Stimulated activated CD8-positive, alpha-beta memory T cell treated with anti-CD3 and anti-CD28 coated beads, Interleukin-7, amount 100 ng/mL, for 4 hours (primary cell): ENCODE measurements at places on chromosomes 12 and 14.

DNA sequence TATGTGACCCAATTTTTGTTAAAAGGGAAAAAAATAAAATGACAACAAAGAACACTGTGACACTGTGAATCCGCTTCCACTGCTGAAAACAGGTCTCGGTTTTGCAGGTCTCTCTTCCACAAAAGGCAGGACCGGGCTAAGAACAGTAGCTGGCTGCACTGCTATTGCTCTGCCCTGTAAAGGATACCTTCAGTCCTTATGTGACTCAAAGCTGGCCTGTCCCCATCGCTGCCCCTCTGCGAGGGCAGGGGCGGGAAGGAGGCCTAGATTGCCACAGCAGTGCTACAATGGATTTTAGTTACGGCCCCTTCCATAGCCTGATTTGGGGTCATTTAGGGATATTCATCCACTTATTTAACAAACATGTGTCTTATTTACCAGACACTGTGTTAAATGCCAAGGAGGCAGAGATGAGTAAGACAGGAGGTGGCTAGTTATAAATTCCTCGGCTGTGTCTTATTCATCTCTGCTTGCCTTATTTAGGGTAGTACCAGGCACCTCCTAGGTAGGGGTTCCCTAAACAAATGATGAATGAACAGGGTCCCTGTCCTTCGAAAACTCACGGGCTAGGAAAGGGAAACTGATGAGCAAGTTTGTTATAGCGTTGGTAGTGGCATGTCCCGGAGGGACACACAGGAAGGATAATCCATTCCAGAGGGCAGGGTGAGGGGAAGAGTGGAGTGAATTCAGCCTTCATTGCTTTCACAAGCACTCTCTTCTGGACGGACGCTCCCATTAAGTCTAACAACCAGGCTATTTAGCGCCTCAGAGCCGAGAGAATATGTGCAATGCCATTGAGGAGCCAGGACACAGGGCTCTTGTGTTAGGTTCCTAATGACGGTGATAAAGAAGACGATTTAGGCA, 73.3 kb downstream of the EID3 start:
- DNase-seq, result no peak

GRCh38 chr12:88945051-88945732, 364.9 kb upstream of the KITLG start:
- DNase-seq, result no peak

GRCh38 chr12:28993720-28994119, 155.4 kb upstream of the FAR2 start:
- no peak for DNase-seq

- DNase-seq, result no peak
Observed at GRCh38 chr14:100472094-100472455, 115.1 kb downstream of the BEGAIN start.

DNA sequence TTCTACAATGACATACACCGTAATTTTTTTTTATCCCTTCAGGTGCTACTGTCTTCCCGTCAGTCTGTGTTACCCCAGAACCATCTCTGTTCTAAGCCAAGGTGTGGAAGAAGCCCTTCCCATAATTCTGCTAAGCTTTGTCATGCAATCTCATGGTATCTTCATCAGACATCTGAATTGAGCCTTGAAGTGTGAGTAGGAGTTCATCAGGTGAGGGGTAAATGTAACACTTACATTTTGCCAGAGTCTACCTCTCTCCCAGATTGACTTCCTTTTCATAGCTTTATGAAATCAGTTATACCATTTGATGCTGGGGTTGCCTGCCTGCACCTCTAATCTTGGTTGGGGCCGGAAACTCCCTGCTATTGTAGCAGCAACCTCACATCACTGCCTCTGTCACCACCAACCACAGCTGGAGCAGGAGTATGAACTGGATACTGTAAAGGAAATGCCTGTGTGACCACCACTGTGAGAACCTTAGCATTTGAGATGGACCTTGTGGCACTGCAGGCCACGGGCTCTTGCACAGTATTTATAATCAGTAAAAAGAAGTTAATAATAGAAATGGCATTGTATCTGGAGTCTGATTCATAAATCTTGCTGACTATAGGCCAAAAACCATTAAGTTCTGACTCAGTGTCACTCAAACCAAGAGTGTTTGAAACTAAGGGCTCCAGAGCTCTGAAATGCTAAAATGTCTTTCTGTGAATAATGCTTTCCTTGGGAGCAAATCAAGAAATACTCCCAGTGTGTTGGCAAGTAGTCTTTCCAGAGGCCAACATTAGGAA, 58.7 kb upstream of the STK38L start:
- no peak for DNase-seq

- no peak for DNase-seq
Observed at GRCh38 chr14:101096551-101096950, 193.0 kb upstream of the RTL1 start.

DNA sequence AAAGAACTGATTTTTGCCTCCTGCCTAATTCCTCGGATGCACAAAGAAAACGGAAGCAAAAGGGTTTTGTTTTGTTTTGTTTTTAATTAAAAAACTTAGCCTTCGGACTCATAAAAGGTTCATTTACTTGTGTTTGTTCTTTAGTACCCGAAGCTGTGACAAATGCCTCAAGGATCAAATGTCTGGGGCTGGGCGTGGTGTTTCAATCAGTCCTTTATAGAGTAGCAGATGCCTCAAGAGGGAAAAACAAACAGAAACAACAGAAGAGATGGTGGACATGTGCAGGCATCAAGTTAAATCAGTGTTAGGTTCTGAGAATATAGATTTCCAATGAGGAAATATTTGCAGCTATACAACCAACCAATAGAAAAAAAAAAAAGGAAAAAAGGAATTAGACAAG, 1.6 kb upstream of the WIF1 start:
- DNase-seq, result no peak

GRCh38 chr12:101666052-101666728, 31.2 kb upstream of the CHPT1 start:
- no peak for DNase-seq

DNA sequence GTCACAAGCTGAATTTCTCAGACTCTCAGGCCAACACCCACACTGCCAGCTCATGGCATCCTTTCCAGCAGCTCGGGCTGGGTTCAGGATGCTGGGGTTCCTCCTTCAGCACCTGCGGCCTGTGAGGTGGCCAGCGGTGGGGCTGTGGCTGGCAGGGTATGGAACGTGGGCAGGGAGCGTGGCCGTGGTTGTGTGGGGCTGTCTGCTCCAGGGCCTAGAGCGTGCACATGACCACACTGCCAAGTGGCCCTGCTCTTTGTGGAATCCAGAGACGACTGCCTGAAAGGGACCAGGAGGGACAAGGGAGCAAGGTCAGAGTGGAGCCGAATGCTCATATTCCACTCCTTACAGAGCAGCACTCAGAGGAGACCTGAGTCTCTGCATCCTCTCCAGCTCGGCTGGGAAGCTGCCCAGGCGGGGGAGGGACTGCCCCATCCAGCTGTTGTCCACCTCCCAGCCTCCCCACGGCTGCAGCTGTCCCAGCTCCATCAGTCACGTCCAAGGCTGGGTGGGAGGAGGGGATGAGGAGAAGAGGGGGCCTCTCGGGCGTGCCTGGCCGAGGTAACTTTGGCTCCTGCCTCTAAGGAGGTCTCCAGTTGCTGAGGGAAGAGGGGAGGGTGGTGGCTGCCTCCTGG, 71.3 kb downstream of the TSPAN9 start:
- DNase-seq, result no peak

- no peak for DNase-seq
Observed at GRCh38 chr12:53561590-53561953, 54.3 kb upstream of the NPFF start.

DNA sequence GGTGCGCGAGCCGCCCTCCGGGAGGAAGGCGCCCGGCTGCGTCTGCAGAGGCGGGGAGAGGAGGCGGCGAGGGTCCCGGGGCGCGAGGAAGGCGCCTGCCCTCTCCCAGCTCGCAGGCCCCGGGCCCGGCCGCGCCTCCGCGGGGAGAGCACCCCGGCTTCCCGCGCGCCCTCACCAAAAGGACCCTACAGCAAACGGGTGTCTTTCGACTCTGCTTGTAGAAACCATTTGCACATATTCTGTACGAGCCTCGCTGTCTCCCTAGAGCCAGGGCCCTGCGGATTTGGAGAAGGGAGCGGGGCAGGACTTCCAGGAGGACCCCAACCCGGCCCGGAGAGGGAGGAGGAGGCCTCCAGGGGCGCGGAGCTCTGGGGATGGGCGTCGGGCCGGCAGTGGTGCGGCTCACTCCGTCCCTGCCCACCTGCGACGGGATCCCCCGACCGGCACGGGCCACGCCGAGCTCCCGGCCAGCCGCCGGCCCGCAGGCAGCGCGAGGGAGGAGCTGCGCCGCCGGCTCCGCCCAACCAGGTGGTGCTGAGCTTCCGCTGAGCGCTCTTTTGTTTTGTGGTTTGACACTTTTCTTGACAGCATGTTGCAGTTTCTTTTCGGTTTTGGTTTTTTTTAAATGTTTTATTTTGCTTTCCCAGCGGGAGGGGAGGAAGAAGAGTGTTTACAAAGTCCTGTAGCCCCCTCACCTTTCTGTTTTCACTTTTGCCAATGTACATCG, 103.3 kb upstream of the FKBP4 start:
- DNase-seq, result peak; percentile 39

DNA sequence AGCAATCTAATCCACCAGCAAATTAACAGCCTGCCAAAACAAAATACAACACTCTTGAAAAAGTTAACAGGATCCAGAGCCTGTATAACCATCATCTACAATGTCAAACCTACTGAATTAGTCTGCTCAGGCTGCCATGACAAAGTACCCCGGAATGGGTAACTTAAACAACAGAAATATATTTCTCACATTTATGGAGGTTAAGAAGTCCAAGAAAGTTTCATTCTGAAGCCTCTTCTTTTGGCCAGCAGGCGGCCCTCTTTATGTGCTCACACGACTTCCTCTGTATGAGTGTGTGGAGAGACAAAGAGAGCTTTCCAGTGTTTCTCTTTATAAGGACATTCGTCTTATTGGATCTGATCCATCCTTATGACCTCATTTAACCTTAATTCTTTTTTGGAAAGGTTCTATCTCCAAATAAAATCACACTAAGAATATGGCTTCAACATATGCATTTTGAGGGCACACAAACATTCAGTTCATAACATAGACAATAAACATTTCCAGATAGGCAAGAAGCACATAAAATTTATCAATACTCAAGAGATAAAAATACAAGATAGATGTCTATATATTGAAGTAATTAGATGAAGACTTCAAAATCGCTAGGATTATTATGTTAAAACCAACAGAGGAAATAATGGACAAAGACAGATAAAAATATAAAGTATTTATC, 5.9 kb upstream of the RERG start:
- DNase-seq, result no peak
